ENCODE measurements at places on chromosomes 7 and 10. TPM values are rescaled to one million over a fixed set of nuclear protein-coding genes. Genes with fewer than 3 reads are reported as not detected.

Gene CRCP
- 53.1 TPM for total RNA-seq

Gene HECW1
- 1.7 TPM for total RNA-seq

Gene CCDC146
- total RNA-seq: 1.7 TPM

Gene LOXL4
- 68.3 TPM for total RNA-seq

Gene NOS3
- total RNA-seq: 1.3 TPM

Gene AGR2
- not detected for total RNA-seq

Gene WASHC2C
- 55.7 TPM for total RNA-seq

Gene SBDS
- 108 TPM for total RNA-seq

Gene CYP3A4
- total RNA-seq: not detected

Gene MET
- 23.8 TPM for total RNA-seq

Gene WIPF3
- under 0.01 TPM for total RNA-seq

Gene NRG3
- total RNA-seq: not detected

Gene ALOX5
- not detected for total RNA-seq

Gene CCL26
- 0.64 TPM for total RNA-seq

Gene TFPI2
- total RNA-seq: 140 TPM

Gene LBX1
- not detected for total RNA-seq

Gene CCDC172
- total RNA-seq: not detected

Gene ADRB1
- not detected for total RNA-seq

Gene PHKG1
- total RNA-seq: 0.43 TPM
